ENCODE measurements at places on chromosomes 12 and 14.

- no peak for DNase-seq
These were observed 82.4 kb downstream of the SLC5A8 start for GRCh38 chr12:101127521-101128219.

GRCh38 chr14:90645842-90646443 is 170.3 kb downstream of the TTC7B start:
- DNase-seq, result no peak

- no peak for DNase-seq
These were observed 25.0 kb downstream of the SYNDIG1L start for GRCh38 chr14:74400919-74401503.

DNA sequence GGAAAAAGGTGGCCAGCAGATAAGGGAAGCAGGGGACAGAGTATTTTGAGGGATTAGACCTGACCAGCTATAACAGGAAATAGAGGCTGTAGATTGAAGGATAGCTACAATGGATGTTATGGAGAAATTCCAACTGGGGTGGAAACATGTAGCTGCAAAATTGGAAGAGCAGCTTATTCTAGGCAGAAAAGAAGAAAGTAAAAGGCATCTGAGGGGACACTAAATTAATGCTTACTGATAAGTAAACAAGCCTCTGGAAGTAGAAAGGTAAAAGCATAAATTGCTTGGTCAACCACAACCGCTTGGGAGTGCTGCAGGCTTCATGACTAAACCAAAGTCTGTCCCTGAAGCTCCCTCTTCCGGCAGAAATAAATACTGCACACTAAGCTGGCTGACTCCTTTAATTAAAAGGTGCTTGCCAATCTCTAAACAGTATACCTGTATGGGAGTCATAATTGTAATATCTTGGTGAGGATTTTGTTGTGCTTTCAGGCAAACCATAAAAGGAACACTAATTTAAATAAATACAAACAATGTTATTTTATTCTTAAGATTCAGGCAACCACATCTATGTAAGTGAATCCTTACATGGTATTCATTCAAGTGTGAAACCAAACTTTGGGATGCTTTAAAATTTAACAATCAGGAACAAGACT is 7.7 kb downstream of the UBC start:
- peak; percentile 77 for DNase-seq

GRCh38 chr12:7868391-7868790 is 4.3 kb downstream of the SLC2A14 start:
- DNase-seq, result no peak

DNA sequence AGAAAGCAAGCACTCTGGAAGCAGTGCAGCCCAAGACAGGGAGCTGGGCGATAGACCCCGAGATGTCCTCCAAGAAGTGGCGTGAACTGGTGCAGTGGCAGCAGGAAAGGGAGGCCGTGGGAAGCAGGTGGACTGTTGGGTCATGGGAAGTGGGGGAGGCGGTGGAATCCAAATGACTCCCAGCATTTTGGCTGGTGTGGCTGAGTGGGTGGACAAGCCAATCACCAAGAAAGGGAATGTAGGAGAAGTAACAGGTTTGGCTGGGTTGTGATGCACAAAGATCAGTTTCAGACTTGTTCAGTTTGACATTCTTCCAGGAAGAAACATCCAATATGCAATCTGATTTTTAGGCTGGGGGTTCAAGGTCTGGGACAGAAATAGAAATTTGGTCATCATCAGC is 46.0 kb upstream of the KTN1 start:
- no peak for DNase-seq

DNA sequence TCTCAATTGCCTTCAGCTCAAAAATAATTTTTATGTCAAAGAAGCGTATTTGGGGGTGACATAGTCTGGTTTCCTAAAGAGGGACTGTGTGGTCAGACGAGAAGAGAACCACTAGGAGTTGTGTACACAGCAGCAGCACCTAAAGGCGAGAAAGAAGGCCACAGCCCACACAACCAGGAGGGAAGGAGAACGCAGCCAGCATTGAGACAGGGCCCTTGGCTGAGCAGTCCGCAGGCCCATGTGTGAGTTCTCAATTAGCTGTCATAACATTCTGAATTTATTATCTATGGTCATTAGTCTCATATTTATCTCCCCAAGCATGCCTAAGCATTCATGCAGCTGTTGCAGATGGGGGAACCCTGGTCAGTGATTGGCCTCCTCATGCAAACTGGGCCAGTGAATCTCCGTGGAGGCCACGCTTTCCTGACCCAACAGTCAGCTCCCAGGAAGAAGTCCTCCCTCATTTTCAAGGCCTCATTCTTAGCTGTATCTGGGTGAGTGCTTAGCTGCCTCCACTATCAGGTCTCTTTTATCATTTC is 81.2 kb upstream of the ATF7IP start:
- DNase-seq, result no peak

DNA sequence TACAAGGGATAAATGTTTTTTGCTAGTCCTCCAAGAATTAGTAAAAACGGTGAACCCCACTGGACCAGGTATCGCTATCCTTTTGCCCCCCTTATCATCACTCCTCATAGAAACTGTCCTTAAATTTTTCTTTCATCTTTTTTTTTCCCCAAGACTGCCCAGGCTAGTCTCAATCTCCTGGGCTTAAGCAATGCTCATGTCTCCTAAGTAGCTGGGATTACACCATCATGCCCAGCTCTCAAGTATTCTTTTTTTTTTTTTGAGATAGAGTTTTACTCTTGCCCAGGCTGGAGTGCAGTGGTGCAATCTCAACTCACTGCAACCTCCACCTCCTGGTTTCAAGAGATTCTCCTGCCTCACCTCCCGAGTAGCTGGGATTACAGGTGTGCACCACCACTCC is 9.7 kb downstream of the IRF2BPL start:
- no peak for DNase-seq

GRCh38 chr12:105882404-105882803 is 256.4 kb downstream of the NUAK1 start:
- DNase-seq, result no peak

DNA sequence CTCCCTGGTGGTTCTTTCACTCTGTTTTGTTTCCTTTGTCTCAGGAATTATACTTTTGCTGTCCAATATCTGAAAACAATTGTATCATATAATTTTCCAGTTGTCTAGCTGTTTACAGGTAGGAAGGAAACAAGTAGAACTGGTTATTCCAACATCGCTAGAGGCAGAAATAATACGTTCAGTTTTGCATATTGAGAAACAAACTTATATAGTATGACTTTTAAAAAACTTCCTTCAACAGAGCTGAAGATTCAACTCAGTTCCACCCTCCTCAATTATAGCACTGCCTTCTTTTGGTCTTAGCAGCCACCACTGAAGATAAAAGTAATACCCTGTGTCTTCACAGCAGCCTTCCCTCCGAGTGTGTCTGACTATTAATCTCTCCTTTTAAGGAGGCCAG is 214.3 kb downstream of the EFCAB11 start:
- DNase-seq, result no peak

DNA sequence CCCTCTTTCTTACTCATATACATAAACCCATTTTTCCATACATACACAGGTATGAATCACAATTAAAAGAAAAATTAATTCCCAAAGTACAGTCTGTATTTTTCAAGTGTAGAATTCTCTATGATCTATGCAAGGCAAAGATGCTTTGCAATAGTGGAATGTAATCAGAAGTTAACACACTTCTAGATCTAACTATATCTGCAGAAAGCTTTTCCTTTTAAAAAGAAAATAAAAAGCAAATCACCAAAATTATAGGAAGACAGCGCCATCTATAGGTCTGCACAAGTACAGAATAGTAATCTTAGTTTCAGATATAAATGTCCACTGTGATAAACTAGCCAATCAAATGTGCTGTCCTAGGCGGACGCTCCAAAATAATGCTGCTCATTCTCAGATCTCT is 22.0 kb downstream of the SLC25A21 start:
- peak; percentile 37 for DNase-seq

DNA sequence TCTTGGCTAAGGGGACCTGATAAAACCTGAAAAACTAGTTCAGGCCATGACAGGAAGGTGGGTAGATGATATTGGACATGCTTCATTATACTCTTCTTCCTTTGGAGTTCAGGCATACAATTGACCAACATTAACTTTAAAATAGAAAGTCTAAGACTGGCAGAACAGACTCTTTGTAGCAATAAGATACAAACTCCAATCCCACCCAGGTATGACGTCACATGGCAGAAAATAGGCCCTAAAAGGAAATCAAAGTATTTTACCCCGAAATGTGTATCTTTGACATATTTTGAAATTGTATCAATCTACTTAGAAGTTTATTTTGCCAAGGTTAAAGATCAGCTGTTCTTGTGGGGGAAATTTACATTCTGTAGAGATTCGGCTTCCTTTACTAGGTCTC is 198.1 kb upstream of the LRIG3 start:
- DNase-seq, result no peak

DNA sequence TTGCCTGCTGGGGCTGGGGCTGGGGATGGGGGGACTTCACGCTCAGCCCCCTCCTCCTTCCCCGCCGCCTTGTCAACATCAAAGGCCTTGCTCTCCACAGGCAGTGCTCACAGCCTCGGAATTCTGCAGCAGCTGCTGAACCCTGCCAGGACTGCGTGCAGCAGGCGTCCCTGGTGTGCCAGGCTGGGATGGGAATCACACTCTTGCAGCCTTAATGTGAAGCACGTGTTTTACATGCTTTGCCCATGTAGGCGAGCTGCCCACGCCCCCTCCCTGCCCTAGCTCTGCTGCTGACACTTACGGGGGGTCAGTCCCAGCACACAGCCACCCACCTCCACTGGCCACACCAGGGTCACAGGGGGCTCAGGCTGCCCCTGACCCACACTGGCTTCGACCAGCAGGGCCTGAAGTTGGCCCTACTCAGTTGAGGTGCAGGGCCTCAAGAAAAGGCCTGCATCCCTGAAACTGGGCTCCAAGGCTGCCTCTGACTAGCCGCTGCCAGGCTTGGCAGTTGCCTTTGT is 276.2 kb upstream of the RTL1 start:
- no peak for DNase-seq

DNA sequence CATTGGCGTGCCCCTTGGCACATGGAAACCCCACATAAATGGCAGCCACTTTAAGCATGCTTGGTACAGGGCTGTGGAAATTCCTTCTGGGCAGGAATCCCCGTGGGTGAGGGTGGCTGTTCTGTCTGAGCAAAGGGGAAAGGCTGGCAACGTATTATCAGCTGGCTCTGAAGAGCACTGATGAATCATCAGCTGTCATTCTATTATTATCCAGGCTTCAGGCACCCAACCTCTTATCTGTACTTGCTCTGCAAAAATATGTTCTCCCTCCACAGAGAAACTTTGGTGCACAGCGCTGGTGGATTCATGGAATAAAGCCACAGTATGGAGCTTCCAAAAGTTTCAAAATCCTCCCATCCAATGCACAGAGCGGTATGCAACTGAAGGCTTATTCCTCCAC is 167.1 kb downstream of the TBX5 start:
- DNase-seq, result no peak

DNA sequence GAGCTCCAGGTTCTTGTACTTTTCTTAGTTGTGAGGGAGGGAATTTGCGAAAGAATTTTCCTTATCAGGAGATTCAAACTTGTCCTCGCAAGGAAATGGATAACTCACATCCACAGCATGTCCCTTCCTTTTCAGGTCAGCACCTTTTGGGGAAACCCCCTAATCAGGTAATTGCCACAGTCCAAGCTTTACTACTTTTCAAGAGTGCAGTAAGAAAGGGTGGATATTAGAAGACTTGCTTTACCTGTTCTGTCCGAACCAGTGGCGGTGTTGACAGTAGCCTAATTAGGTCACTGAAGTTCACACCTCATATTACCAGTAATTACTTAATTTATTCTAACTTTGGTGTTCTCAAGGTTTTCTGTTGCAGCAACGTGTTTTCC is 6.7 kb upstream of the C12orf50 start:
- peak; percentile 5 for DNase-seq

GRCh38 chr14:100268591-100269207 is 29.8 kb downstream of the YY1 start:
- no peak for DNase-seq

- DNase-seq, result no peak
These were observed 3.2 kb upstream of the KRT2 start for GRCh38 chr12:52655251-52655650.

- DNase-seq, result no peak
These were observed 5.8 kb downstream of the MARK3 start for GRCh38 chr14:103391048-103391447.

DNA sequence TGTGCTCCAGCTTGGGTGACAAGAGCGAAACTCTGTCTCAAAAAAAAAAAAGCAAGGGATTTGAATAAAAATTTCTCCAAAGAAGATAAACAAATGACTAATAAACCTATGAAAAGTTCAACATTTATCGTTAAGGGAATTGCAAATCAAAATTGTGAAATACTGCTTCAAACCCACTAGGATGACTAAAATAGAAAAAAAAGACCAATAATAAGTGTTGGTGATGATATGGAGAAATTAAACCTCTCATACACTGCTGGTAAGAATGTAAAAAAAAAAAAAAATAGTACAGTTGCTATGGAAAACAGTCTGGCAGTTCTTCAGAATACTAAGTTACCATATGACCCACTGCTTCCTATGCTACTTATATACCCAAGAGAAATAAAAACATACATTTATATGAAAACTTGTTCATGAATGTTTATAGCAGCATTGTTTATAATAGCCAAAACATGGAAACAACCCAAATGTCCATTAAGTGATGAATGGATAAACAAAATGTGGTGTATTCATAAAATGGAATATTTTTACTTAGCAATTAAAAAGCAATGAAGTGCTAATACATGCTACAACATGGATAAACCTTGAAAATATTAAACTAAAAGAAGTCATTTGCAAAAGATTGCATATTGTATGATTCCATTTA is 39.4 kb upstream of the TMPRSS12 start:
- no peak for DNase-seq

DNA sequence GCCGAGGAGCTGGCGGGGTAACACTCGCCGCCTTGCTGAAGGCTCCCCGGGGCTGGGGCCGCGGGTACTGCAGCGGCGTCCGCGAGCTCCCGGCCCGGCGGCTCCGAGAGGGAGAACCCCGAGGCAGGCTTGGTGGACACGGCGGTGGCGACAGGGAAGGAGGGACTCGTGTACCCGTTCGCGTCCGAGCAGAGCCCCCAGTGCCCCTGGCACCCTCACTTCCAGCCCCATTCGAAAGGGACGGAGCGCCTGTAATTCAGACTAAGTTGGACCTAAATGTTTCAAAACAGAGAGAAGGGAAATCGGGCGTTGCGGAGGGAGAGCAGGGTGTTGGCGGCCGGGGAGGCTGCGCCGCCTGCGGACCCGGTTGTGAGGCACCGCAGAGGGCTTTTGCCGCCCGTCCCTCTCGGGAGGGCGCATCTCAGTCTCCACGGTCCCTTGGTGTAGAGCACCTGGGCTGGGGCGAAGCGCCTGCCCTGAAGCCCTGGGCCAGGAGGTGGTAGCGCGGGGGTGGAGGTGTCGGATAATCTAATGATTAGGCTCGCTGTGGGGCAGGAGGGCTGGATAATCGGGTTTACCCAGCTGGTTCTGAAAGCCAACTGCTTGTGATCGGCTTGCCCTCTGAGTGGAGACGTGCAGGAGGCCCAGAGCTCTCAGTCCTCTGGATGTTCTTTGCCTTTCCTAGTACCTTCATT is 771 bp downstream of the DAAM1 start:
- peak; percentile 15 for DNase-seq

DNA sequence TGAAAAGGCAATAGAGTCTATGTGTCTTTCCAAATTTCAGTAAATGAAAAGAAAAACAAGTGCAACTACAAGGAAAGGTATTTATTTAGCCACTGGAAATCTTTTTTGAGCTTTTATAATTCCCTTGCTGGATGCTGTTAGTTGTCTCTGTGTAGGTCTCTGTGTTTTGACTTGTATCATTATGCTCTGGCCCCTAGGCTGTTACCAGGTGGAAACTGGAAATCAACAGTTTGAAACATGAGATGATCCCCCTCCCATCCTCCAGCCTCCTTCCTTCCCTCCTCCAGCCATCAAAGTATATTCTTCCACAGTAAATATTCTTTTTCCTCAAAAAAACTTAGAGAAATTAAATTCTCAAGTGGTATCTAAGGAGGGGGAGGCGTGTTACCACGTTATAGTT is 934 bp upstream of the DCN start:
- no peak for DNase-seq
